Amniotic epithelial cell (primary cell): ENCODE measurements at places on chromosomes 6 and 20.

DNA sequence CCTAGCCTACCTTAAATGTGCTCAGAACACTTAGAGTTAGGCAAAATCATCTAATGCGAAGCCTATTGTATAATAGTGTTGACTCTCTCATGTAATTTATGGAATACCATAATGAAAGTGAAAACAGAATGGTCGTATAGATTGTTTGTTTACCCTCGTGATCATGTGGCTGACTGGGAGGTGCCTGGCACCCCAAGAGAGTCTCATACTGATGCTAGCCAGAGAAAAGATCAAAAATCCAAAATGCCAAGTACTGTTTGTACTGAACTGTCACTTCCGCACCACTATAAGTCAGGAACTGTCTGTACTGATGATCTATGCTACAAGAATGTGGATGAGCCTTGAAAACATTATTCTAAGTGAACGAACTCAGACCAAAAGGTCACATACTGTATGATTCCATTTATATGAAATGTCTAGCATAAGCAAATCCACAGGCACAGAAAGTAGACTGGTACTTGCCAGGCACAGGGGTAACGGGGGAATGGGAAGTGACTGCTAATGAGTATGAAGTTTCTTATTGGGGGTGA, 22.4 kb downstream of the ZMYND8 start:
- DNase-seq: peak; percentile 100

DNA sequence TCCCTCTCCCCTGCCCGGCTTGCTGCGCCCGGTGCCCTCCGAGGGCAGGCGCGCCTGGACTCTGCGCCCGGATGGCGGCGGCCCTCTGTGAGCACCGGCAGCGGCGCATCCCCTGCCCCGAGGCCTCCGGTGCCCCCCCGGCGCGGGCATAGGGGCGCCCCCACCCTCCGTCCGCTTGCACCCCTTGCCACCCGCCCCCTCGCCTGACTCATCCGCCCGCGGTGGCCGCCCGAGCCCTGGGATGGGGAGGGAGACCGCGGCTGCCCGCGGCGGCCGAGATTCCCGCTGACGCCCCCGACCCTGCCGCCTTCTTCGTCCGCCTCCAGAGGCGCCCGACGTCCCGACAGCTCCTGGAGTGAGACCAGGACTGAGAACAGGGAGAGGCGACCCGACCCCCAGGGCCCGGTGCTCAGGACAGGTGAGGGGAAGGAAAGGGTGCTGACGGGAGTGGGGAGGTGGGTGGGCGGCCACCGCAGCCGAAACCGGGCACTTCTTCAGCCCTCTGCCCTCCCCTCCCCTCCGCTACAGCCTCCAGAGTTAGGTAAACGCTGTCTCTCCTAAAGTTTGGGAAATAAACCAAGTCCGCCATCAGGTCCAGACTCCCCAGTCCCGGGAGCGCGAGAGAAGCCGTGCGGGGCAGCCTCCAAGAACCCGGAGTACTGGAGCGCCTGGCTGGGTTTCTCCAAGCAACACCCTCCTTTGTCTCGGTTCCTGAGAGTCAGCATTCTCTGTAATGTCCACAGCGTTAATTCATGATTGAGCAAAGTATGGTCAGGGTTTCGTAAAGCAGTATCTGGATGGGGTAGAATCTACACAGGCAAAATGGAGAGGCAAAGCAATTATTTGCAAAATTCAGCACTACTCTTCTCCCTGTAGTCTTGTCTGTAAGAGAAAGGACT, 539 bp downstream of the TMEM200A start:
- peak; percentile 87 for DNase-seq

GRCh38 chr6:126055449-126055848, 69.1 kb downstream of the TRMT11 start:
- no peak for DNase-seq

- no peak for DNase-seq
Observed at GRCh38 chr20:16576219-16576618, 3.0 kb upstream of the KIF16B start.

- no peak for DNase-seq
Observed at GRCh38 chr20:39829256-39829655, 859.8 kb downstream of the MAFB start.

GRCh38 chr20:3248167-3248992, 9.4 kb upstream of the SLC4A11 start:
- DNase-seq: no peak

- DNase-seq: peak; percentile 17
Observed at GRCh38 chr6:108518714-108519576, 41.8 kb upstream of the FOXO3 start.

DNA sequence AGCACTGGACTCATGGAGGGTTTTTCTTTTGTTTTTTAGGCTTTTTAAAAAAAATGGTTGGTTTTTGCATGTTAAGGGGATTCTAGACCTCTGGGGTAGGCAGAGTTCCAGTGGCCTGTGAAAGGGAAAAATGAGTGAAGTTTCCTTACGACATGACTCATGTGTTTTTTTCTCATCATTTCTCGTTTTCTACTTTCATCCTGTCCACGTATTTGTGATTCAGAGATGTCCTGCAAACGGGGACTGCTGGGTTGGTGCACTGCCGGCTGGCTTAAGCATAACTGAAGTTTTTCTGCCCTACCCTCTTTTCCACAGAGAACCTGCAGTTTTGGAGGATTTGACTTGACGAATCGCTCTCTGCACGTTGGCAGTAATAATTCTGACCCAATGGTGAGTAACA, 182.3 kb downstream of the SASH1 start:
- peak; percentile 80 for DNase-seq

DNA sequence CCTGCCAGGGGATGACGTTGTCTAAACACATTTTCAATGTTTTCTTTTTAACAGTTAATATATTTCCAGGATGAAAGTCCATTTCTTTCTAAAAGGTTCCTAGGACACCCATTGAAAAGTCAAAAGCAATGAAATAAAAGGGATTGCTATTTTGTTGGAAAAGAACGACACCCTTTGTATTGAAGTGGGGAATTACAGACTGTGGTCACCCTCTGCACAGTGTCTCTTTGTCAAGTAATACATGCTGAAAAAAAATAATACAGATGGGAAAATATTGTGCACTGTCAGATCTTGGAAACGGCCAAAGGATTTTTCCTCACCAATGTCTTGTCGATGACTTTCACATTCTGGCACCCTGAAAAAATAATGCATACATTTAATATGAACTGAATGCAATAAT, 56.9 kb downstream of the HAO1 start:
- DNase-seq: no peak

DNA sequence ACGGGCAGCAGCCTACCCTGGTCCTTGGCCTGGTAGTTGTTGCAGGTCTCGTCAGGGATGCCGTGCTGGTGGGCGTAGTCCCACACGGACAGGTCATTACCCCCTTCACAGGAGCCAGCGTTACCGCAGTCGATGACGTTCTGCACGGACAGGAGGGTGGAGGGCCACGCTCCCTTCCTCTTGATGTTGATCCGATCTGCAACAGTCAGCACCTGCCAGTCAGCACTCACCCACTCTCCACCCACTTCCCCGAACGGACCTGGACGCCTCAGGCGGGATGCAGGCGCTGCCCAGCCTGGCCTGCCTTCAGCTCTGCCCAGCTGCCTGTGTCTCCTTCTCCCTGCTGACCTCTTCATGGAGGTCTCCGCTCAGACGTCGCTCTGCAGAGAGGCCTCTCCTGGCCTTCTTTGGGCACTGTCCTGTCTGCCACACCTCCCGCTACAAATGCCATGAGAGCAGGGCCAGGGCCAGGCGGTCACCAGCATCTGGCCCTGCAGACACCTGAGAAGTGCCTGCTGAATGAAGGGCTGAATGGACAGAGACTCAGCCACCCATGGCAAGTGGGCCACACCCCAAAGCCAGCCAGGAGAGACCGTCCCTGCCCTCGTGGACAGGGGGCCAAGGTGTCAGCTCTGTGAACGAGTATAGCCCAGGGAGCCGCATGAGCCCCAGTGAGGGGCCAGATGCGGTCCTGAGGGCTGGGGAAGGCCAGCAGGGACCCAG, 5.4 kb downstream of the CTSZ start:
- DNase-seq: no peak

- no peak for DNase-seq
Observed at GRCh38 chr20:57647933-57648785, 27.9 kb upstream of the ZBP1 start.

DNA sequence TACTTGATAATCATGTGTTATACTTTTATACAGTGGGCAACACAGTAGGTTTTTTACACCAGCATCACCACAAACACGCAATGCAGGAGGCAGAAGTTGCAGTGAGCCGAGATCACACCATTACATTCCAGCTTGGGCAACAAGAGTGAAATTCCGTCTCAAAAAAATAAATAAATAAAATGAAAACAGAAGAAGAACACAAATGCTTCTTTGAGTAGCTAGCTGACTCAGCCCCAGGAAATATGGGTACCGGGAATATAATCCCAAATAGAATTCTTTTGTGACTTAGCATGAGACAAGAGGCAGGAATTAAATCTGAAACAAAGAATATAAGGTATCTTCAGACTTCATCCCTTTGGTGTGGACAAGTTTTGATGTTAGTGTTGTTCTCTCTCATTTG, 164.2 kb upstream of the ATXN1 start:
- DNase-seq: no peak

- no peak for DNase-seq
Observed at GRCh38 chr20:46296526-46297250, 11.6 kb downstream of the CDH22 start.

DNA sequence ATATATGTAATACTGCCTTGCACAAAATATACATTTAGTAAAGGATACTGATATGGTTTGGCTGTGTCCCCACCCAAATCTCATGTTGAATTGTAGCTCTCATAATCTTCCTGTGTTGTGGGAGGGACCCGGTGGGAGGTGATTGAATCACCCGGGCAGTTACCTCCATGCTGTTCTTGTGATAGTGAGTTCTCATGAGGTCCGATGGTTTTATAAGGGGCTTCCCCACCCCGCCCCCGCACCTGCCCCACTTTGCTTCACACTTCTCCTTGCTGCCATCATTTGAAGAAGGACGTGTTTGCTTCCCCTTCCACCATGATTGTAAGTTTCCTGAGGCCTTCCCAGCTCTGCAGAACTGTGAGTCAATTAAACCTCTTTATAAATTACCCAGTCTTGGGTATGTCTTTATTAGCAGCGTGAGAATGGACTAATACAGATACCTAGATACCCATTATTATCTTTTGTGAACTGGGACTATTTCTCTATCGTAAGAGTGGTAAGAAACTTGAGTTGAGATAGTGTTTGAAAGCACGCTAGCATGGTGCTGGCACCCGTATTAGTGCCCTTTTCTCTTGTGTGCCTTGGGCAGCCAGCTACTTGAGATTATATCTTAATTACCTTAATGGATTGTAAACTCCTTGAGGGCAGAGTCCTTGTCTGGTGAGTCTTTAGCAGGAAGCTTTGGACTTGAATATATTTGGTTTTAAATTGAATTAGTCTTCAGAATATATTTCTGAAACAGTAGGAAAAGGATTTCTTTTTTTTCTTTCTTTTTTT, 25.6 kb downstream of the TOP1 start:
- DNase-seq: no peak

GRCh38 chr6:154886016-154886415, 109.1 kb upstream of the TIAM2 start:
- DNase-seq: no peak
